ENCODE measurements at places on chromosomes 16 and 17.

- H3K4me1 ChIP-seq: peaks cover 35% of the 10 kb centered on the region
- H3K27ac ChIP-seq: peak overlapping the region; percentile 72
- peaks cover 12% of the 10 kb centered on the region for H3K36me3 ChIP-seq
- DNase-seq: peak; percentile 82
- peaks cover 12% of the 10 kb centered on the region for H3K27me3 ChIP-seq
Observed at GRCh38 chr17:21551081-21551881, 141.0 kb upstream of the KCNJ18 start.

DNA sequence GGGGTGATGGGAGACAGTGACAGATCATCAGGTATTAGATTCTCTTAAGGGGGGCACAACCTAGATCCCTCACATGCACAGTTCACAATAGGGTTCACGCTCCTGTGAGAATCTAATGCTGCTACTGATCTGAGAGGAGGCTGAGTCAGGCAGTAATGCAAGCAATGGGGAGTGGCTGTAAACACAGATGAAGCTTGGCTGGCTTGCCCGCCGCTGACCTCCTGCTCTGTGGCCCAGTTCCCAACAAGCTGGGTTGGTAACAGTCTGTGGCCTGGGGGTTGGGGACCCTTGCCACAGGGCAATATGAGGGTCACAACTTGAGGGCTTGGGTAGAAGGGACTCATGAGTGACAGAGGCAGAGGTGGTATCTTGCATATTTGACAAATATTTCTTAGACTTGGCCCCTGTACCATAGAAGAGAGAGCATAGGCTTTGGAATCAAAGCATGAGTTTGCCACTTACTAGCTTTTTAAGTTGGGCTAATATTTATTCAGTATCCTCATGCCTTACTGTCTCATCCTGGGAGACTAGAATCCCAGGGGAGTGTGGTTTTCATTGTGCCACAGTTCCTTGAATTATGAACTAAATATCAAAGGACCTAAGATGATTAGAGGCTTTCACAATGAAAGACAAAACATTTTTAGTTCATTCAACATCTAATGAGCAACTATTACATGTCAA lies 133.4 kb downstream of the SPACA3 start:
- no peaks in the 10 kb centered on the region for H3K4me1 ChIP-seq
- peaks cover 5% of the 10 kb centered on the region for H3K27me3 ChIP-seq
- H3K27ac ChIP-seq: no peak overlapping the region
- no peak for DNase-seq
- H3K36me3 ChIP-seq: no peaks in the 10 kb centered on the region

GRCh38 chr17:14859542-14859941 lies 405.6 kb downstream of the PMP22 start:
- no peaks in the 10 kb centered on the region for H3K4me1 ChIP-seq
- no peak overlapping the region for H3K4me3 ChIP-seq
- H3K27me3 ChIP-seq: no peaks in the 10 kb centered on the region
- H3K27ac ChIP-seq: no peak overlapping the region

DNA sequence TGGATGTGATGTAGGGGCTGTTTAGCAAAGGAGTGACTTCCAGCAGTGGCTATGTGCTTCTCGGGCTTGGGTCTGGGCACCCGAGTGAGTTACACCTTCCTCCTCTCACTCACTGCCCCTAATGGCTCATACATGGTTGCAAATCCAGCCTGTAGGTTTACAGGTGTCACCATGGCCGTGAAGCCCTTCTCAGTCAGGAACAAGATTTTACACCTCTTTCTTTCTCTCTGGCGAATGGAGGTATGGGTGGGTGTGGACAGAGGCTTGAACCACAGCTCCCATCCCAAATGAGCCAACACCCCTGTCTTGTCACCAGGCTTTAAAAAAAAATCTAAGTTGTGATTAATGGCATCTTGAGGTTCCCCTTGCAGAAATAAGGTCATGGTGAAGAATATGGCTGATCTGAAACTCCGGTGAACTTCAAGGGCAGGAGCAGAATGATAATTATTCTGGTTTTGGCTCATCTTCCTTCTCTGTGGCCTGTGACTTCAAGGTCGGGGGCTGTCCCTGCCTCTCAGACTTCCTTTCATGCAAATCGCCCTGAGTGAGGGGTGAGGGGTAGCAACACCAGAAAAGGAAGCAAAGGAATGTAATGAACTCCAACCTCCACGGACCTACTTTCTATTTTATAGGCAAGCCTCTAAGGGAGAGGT lies 331.2 kb downstream of the MAF start:
- H3K27me3 ChIP-seq: peaks cover 65% of the 10 kb centered on the region
- peaks cover 66% of the 10 kb centered on the region for H3K4me1 ChIP-seq
- H3K27ac ChIP-seq: peak overlapping the region; percentile 87

DNA sequence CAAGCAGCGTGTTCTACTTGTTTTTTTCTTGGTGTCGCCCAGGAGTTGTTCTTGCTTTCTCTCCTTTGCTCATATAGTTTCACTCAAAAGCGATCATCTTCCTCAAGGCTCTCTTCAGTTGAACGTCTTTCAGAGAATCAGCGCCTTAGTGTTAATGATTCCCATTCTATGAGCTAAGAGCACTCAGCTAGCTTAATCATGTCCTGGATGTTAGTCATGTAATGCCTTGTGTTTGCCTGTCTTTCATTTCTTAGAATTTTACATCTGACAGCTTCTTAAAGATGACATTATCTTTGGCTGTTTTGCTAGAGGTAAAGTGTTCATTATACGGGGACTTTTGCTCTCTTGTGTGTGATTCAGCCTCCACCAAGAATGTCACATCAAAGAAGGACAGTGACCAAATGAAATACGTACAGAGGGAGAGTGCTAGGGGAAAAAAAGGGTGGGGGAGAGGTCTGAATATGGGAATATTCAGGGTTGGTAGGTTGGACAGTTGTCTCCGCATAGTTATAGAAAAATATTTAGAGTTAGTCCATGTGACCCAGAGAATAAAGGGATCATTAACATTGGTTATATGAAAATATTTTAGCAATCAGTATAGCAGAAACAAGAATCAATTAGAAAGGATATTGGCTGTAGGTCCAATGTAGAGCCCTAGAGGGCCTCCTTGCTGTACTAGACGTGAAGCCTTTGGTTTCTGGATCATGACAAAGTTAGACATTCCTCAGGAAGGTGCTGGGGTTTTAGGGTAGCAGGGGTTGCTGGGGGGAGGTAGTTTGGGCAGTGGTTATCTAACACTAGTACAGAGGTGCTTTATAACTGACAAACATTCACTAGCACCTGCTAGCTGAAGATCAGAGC lies 31.9 kb upstream of the ANKFN1 start:
- no peaks in the 10 kb centered on the region for H3K36me3 ChIP-seq
- no peaks in the 10 kb centered on the region for H3K27me3 ChIP-seq
- H3K4me1 ChIP-seq: no peaks in the 10 kb centered on the region
- H3K4me3 ChIP-seq: no peak overlapping the region

DNA sequence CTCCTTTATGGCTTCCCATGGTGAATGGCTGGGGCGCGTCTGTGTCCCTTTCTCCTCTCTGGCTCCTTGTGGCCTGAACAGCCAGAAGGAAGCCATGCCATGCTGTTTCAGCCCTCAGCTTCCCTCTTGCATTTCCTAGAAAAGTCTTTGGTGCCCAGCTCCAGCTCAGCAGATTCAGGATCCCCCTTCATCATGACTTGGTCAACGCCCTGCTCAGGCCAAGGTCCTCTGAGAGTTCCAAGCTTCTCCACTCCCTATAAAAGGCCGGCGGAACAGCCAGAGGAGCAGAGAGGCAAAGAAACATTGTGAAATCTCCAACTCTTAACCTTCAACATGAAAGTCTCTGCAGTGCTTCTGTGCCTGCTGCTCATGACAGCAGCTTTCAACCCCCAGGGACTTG lies at the start of gene CCL13:
CCL13 (plus strand) TSS at position 287 of the 400 bp plus-strand sequence; CDS start at position 334, 47 bp downstream.
- H3K4me1 ChIP-seq: peaks cover 9% of the 10 kb centered on the region
- DNase-seq: no peak
- H3K27me3 ChIP-seq: peaks cover 52% of the 10 kb centered on the region
- no peak within 1 kb of the TSS for H3K27ac ChIP-seq
- H3K36me3 ChIP-seq: no peaks in the 10 kb centered on the region

DNA sequence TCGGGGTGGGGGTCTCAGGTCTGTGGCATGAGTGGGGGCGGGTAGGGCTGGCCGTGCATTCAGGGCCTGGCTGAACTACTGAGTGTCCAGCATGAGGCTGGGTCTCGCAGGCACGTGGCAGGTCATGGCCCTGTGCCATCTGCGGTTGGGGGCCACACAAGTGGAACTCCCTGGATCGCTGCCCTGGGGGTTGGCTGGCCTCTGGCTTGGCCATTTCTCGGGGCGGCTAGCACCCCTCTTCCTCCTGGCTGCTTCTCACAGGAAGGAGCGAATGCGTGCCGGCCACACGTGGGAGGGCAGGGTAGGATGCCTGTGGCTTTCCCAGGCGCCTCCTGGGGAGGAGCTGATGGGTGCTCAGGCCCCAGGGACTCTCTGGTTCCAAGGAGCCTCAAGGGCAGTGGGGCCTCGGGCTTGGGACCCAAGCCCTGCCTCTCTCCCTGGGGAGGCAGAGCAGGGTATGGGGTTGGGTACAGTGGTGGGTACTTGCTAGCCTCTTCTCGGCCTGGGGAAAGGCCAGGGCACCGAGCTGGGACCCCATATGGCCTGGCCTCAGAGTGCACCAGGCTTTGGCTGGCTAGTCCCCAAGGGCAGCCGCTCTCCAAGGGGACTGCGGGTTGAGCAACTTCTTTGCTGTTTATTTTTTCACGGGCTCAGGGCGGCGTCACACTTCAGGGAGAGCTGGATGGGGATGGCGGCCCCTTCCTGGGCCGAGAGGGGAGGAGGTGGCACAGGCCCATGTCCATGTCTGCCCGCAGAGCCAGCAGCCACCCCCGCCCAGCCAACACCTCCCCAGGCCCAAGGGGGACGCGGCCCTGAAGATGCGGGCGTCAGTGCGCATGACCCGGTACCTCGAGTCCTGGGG lies 37.5 kb downstream of the ADCY7 start:
- DNase-seq: peak; percentile 13
- no peaks in the 10 kb centered on the region for H3K4me1 ChIP-seq
- no peak overlapping the region for H3K4me3 ChIP-seq
- H3K27ac ChIP-seq: peak overlapping the region; percentile 19
- peaks cover 26% of the 10 kb centered on the region for H3K36me3 ChIP-seq

DNA sequence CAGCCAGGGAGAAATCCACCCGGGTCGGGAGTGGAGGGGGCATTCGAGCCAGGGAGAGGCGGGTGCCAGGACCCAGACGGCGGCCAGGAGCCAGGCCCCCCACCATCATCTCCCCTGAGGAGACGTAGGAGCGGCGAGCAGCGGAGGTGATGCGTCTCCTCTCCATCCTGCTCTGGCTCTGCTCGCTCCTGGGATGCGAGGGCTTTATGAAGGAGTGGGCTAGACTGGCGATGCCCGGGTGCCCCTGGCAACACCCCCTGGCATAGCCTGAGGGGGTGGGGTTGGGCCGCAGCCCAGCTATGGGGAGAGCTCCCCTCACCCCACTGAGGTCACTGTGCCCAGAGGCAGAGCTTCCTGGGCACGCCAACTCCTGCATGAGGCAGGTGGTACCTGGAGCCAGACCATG lies at the start of gene GFAP:
GFAP (minus strand) TSS at position 180 of the 406 bp plus-strand sequence; CDS start at position 166, 14 bp downstream.
- peaks cover 5% of the 10 kb centered on the region for H3K4me1 ChIP-seq
- DNase-seq: no peak
- no peaks in the 10 kb centered on the region for H3K36me3 ChIP-seq

DNA sequence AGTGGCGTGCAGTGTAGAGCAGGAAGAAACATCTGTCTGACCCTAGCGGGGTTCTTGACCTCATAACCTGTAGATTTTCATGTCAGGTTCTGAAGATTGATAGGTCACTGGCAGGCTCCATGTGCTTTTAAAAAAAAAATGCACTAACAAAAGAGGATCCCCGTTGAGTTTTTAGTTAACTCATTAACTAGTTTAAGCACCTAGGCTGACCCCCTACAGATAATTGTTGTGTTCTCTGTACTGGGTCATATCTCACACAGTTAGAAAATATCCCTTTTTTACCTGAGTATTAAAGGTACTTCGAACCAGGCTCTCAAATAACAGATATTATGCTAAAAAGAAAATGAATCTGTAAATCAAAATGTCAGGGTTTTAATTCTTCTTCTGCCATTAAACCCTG lies 676.6 kb downstream of the CDH11 start:
- no peaks in the 10 kb centered on the region for H3K27me3 ChIP-seq
- H3K36me3 ChIP-seq: no peaks in the 10 kb centered on the region
- H3K27ac ChIP-seq: no peak overlapping the region
- H3K4me1 ChIP-seq: no peaks in the 10 kb centered on the region

GRCh38 chr16:81624760-81625543 lies 154.1 kb upstream of the PLCG2 start:
- no peak overlapping the region for H3K27ac ChIP-seq
- no peak overlapping the region for H3K4me3 ChIP-seq
- no peaks in the 10 kb centered on the region for H3K27me3 ChIP-seq
- H3K36me3 ChIP-seq: no peaks in the 10 kb centered on the region

GRCh38 chr16:48526058-48526957 lies 83.7 kb downstream of the N4BP1 start:
- peaks cover 11% of the 10 kb centered on the region for H3K27me3 ChIP-seq
- H3K27ac ChIP-seq: no peak overlapping the region
- H3K36me3 ChIP-seq: no peaks in the 10 kb centered on the region
- H3K4me3 ChIP-seq: no peak overlapping the region

- no peak overlapping the region for H3K4me3 ChIP-seq
- H3K27me3 ChIP-seq: no peaks in the 10 kb centered on the region
- peaks cover 30% of the 10 kb centered on the region for H3K4me1 ChIP-seq
- no peak for DNase-seq
Observed at GRCh38 chr17:5424909-5425308, 4.9 kb downstream of the RPAIN start.

DNA sequence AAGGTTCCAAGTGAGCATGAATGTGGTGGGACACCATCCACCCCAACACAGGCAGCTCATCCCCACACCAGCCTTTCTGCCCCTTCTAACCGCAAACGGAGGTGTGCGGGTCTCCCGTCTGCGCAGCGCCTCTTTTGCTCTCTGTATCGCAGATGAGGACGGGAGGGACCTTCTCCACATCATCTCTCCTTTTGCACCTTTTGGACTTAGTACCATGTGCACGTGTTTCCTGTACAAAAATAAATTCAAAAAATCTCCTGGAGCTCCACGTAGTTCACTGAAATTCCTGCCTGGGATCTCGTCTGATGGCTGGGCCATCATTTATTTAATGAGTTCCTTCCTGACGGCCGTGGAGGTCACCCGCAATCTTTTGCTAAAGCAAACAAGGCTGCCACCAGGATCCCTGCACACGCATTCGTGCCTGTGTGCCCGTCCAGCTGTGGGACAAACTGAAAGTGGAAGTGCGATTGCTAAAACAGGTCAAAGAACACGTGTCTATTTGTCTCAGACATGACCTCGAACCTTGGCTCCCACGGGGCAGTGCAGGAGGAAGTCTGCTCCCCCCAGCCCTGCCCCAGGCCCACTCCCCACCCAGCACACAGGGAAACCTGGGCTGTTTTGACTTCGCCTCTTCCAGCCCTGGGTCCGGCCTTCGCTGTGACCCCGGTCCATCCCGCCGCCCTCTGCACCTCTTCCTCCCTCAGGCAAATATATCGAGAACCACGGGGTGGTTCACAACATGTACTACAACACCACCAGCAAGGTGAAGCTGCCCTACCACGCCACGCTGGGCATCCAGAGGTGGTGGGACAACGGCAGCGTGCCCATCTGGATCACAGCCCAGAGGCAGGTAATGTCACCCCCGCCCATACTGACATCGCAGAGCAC lies 2.3 kb downstream of the ENPP7 start:
- H3K27me3 ChIP-seq: peaks cover 15% of the 10 kb centered on the region
- H3K4me1 ChIP-seq: peaks cover 19% of the 10 kb centered on the region
- H3K4me3 ChIP-seq: peak overlapping the region; percentile 55
- no peaks in the 10 kb centered on the region for H3K36me3 ChIP-seq
- no peak overlapping the region for H3K27ac ChIP-seq

GRCh38 chr16:7270823-7271222 lies 61.8 kb upstream of the RBFOX1 start:
- H3K27me3 ChIP-seq: no peaks in the 10 kb centered on the region
- H3K4me3 ChIP-seq: no peak overlapping the region
- DNase-seq: no peak
- H3K27ac ChIP-seq: no peak overlapping the region

GRCh38 chr17:31371511-31372097 lies 19.9 kb upstream of the RAB11FIP4 start:
- no peaks in the 10 kb centered on the region for H3K36me3 ChIP-seq
- H3K4me1 ChIP-seq: peaks cover 19% of the 10 kb centered on the region
- DNase-seq: no peak
- no peak overlapping the region for H3K4me3 ChIP-seq

Data from activated naive CD4-positive, alpha-beta T cell treated with anti-CD3 and anti-CD28 coated beads, Interleukin-2, amount 10 ng/mL, durations not matched to agents 7 days and 5 days (primary cell).